ENCODE measurements at places on chromosomes 16 and 17.

DNA sequence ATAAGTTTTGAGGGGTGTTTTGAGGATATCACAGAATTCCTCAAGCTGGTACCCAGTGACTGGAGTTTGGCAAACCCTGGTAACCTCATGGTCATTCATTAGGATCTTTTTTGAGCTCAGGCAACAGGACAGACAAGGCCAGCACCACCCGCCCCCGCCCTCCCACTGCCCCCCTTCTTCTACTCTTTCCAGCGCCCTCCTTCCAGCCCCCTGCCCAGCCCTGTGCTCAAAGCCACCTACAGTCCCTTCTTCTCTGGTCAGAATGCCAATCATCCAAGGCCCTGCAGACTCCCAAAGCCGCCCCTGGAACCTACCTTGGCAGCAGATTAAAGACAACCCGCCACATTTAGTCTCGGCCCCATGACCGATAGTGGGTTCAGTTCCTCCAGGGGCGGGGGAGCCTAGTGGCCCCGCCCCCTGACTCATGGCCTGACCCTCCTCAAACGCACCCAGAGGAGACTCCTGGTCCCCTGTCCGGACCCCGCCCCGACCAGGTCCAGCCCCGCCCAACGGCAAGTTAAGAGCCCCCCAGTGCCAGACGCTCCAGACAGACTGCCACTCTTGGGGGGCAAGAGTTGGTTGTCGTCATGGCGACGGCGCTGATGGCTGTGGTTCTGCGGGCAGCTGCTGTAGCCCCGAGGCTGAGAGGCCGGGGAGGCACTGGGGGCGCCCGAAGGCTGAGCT is at the start of gene NAGS:
Gene NAGS, plus strand, starts transcription at position 546 of the 684 bp plus-strand sequence. Its CDS starts 42 bp downstream, at position 588.
- no peak for DNase-seq

DNA sequence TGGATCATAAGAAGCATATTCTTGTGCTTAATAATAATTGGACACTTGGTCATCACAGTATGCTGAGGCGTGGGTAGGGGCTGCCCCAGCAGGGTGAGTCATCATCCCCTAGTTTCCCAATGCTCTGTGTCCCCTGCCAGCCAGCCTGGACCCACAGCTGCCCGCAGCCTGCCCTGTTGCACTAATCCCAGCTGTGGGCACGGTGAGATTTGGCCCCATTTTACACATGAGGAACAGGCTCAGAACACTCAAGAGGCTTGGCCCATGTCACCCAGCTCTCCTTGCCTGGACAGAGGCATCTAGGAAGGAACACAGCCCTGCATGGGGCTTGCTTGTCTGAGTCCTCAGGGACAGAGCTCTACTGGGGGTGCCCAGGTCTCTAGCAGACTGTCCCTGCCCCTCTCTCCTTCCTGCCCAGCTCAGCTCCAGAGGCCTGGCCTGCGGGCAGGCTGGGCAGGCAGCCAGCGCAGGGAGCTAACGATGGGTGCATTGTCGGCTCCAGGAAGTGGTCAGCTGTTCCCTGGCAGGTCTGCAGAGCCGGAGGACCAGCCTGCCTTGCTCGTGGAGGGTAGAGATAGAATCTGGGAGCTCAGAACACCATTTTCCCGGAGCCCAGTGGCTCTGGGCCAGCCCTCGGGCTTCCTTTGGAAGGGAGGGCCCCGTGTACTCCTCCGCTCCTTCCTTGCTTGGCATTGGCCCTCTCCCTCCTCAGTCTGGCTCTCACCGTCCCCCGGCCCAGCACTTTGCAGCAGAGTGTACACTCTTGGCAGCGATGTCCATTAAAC is 189.4 kb downstream of the RAB11FIP4 start:
- DNase-seq: no peak

DNA sequence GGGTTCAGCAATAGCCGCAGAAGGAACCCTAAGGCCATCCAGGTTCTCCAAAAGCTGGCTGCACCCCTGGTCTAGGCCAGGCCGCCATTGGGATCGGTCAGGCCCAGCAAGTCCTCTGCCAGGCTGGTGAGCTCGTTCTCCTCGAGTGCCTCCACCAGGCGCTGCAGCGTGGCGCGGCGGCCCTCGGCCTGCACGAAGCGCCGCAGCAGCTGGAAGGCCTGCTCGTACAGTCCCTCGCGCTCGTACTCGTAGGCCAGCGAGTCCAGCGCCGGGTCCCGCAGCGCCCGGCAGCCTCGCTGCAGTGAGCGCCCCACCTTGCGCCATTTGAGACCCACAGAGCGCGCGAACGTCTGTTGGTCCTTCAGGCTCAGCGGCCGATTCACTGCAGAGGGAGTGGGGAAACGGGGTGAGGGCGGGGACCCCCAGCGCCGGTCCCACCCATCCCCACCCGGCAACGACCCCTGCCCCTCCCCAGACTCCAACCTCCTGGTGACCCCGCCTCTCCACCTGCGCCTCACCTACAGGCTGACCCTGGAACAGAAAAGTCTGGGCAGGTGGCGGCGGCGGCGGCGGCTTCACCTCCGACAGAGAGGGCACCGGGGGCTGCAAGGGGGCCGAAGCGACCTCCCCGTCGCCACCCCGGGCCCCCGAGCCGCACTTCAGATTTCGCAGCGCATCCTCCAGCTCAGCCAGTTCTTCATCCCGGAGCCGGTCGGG is 3.9 kb upstream of the B3GNT9 start:
- DNase-seq: no peak

GRCh38 chr17:65593092-65593854 is 31.8 kb upstream of the AXIN2 start:
- no peak for DNase-seq

DNA sequence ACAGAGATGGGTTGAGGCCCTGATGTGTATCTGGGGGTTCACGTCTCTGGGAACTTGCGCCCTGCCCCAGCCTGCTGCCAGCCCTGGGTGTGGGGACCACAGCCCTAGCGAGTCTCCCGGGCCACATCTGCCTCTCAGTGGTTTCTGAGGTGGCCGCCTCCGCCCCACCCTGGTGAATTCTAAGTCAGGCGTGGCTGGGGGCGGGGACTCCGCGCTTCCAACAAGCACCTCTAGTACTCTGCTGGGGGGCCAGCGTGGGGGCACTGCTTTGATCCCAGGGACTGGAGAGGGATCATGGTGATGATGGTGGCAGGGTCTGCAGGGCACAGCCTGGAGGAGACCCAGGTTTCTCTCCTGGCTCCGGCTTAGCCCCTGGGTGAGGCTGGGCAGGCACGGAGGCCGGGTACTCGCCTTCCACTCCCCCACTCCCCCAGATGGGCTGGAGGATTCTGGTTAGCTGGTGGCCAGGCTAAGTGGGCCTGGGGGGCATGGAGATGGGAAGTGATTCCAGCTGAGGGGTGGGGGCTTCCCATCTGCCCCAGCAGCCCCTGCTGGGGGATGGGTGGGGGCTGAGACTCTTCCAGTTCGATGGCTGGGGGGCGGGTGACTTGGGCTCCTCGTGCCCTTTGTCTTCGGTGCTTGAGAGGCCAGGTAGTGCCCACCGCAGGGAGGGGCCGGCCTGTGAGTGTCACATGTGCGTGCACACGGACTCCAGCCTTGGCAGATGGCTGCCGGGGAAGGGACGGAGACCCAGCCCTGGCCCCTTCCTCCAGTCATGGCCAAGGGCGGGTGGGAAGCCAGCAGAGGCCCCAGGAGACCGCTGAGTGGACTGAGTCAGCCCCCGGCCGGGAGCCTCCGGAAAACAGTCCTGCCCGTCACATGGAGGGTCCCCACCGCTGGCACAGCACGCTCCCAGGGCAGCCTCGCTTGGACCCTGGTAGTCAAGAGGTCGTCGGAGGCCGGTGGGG is 3.9 kb downstream of the GLIS2 start:
- peak; percentile 70 for DNase-seq

- no peak for DNase-seq
These were observed 2.2 kb upstream of the SMTNL2 start for GRCh38 chr17:4582101-4582501.

GRCh38 chr16:56669005-56669839 is at the start of gene MT1H:
Gene MT1H, plus strand, starts transcription at chr16:56669814. Its CDS starts 71 bp downstream, at chr16:56669885.
- peak; percentile 64 for DNase-seq
